ENCODE measurements at places on chromosomes 4 and X.

GRCh38 chr4:44984083-44984482 lies 257.7 kb upstream of the GNPDA2 start:
- DNase-seq: no peak

- no peak for DNase-seq
Measured at GRCh38 chrX:138026211-138026610, 460.3 kb downstream of the ZIC3 start.

- DNase-seq: no peak
Measured at GRCh38 chrX:45806410-45807121, 605.9 kb upstream of the DIPK2B start.

DNA sequence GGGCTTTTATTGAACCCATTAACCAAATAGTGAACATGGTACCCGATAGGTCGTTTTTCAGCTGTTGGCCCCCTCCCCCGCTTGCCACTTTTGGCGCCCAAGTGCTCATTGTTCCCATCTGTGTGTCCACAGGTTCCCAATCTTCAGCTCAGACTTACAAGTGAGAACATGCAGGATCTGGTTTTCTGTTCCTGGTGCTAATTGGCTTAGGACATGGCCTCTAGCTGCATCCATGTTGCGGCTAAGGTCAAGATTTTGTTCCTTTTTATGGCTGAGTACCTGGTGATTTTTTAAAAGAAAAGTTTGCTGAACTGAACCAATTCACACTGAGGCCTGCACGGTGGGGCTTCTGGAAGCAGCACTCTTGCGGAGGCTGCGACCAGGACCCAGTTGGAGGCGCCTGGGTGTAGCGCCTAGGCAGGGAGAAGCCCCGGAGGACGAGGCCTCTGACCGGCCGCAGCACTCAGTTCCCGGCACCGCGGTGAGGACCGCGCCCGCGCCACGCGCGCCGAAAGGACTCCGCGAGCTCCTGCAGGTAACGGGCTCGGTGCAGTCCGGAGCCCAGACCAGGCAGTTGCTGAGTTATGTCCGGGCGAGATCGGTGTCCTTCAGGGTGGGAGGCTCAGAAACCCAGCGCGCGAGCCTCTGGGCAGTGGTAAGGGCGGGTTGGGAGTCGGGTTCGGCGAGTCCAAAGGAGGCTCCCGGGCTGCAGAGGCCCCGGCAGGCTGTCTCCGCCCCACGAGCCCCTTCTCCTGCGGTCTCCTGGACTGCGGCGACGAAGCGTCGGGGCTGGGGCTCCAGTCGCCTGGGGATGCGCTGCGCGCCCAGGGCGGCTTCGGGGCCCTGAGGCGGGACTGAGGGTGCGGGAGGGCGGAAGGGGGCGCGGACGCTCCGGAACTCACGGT lies 15.8 kb upstream of the SLC25A4 start:
- DNase-seq: no peak

DNA sequence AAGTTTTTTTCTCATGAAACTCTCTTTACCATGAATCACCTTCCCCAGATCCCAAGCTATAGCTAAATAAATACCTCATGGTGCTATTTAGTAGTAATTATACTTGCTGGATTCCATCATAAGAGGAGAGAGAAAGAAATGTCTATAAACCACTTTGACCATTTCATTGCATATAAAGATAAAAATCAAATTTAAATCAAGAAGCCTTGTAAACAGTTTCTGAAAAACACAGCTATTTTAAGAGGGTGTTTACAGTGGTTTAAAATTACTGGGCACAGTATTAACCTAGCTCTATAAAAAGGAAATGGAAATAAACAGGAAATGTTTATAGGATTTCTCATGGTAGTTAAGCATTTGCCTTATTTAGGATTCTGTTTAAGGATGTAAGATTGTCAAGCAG lies 637.9 kb downstream of the ADGRL3 start:
- DNase-seq: no peak

DNA sequence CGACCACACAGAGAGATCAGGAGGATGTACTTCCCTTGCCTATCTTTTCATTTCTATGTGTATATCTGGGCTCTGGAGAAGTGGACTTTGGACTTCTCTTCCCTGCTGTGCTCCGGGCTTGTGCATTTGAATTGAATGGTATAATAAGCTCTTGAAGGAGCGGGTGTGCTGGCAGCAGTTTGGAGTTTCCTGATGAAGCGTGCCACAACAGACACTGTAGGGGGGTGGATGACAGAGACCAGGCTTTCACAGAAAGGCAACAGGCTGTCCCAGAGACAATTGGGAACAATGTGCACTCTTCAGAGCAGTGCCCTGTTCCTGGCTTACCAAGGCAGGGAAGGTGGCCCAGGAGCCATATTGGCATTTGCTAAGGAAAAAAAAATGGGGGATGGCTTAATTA lies 170.1 kb downstream of the FRMPD4 start:
- DNase-seq: no peak

GRCh38 chr4:113620032-113620431 lies 141.5 kb downstream of the CAMK2D start:
- no peak for DNase-seq

DNA sequence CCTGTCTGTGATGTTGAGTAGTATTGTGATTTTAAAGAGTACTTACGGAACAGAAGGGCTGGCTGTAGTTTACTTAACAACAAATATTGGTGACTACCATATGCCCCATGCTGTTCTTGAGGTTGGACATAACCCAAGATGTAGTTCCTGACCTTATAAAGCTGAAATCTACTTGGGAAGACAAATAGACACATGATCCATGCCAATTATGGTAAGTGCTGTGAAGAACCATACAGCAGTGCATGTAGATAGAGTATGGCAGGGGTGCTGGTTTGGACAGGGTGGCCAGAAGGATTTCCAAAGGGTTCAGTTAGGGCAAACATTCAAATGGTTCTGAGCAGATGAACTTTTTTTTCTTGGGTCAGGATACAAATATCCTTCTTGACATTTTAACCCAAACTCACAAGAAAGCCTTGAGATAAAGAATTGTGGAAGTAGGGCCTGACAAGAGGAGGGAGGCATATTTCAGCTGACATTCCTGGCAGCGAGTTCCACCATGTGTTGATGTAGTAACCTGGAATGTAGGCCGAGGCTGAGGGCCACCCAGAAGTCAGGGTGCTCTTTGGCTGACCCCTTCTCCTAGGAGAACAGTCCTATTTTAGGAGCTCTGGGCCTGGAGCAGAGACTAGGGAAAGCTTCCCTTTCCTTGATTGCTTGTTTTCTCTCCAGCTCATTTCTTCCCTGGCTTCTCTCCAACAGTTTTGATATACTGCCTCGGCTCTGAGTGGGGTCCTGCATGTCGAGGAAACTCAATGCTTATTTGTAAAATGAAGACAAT lies 74.2 kb downstream of the FREM3 start:
- peak; percentile 76 for DNase-seq

- no peak for DNase-seq
Measured at GRCh38 chrX:68990948-68991347, 162.1 kb downstream of the EFNB1 start.

DNA sequence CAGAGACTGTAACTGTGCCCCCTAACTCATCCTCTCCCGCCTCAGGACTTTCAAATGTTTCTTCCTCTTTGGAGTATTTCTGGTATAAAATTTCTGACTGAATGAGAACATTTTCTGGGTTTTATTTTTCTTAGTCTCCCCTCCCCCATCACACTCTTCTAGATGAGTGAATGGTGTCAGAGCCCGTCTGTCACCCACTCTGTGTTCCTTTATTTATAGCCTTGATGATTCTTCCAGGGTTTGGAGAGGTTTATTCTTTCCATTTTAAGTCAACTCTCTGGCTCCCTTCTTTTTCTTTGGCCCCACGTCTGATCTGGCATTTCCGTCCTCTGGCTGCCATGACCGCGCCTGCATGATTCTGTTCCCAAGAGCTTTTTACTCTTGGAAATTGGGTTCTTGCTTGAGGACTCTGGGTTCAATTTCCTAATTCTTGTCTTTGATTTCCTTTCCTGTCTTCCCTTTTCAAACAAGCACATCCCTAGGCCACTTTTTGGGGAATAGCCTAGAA lies 128.8 kb downstream of the NSUN7 start:
- DNase-seq: no peak

- no peak for DNase-seq
Measured at GRCh38 chr4:97900229-97900628, 243.0 kb downstream of the STPG2 start.

- DNase-seq: no peak
Measured at GRCh38 chr4:174388461-174389145, 104.9 kb downstream of the CEP44 start.

DNA sequence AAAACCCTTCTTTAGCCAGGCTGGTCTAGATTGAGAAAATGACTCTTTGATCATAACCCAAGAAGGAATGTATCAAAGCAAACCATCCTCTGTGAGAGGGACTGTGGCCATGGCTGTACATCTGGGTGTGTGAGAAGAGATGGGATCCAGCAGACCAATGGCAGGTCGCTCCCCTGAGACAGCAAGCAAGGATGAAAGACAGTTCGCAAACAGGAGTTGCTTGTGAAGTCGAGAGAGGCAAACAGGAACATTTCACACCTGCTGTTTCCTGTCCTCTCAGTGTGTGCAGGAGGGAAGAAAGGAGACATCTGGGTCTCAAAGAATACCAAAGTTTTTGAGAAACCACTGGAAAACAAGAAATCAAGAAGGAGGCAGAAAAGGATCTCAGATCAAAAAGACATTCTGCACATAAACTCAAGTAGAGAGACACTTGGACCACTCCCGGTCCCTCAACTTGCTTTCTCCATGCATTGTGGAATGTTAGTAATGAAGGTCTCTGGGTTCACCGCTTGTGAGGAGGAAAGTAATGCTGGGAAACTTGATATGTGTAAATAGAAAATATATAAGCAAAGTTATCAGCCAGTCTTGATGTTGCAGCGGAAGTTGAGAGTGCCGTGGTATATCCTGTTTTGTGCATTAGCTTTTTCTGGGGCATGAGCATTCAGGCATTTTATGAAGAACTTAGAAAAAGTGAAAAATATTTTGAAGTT lies 327.5 kb downstream of the BMPR1B start:
- DNase-seq: no peak

DNA sequence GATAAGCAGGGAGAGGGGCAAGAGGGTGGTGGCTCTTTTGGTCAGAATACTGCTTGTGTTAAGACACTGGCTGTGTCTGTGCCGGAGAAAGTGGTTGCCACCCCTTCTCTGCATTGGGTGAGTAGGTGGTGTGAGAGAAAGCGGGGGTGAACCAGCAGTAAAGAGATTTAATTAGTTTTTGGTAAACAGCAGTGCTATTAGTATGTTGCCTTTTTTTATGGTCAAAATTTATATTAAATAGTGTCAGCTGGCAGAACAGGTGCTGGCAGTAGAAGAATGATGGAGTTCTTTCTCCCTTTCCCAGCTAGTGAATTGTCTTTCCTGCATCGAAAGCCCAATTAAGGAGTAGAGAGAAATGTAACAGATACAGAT lies 181.6 kb downstream of the LARP7 start:
- no peak for DNase-seq

DNA sequence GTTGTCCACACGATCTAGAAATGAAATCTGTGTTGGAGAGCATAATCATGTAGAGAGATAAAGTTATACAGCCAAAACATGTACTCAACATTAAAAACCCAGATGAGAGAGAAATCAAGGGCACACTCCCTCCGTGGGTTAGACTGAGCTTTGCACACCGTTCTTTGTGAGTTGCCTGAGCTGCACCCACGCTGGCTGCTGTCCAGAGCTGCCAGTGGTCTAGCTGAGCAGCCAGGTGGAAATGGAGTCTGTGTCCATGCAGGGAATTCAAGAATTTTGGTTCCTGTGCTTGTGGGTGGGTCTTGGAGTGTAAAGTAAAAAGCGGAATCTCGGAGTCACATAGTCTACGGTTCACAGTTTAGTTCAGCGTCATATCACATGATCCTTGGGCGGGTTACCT lies 84.6 kb downstream of the GPR143 start:
- DNase-seq: no peak

- DNase-seq: no peak
Measured at GRCh38 chrX:30893206-30893605, 4.2 kb upstream of the TAB3 start.

DNA sequence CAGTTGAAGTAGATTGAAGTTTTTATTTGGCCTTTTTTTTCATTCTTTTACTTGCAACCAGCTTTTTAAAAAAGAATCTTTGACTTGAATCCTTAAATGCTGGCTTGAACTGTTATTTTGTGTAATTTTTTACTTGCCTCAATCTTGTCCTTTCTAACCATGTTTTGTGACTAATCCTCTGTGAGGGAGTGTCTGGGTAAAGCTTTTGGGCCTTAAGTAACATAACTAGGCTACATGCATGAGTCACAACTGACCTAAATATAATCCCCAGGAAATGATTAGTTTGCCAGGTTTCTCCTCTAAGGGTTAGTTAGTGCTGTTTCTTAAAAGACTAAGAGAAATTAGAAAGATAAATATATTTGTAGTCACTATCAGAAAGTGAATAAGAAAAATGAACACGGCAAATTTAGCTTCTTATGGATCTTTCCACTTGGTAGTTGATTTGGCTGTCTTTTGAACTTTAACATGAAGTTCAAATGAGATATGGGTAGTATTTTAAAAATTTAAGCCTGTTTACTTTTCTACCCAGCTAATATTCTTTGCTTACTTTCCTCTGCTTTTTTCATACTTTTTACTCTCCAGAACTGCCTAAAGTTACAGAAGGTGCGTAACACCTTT lies 13.0 kb downstream of the EXOC1 start:
- no peak for DNase-seq

- no peak for DNase-seq
Measured at GRCh38 chrX:2457289-2458133, 43.3 kb downstream of the DHRSX start.

DNA sequence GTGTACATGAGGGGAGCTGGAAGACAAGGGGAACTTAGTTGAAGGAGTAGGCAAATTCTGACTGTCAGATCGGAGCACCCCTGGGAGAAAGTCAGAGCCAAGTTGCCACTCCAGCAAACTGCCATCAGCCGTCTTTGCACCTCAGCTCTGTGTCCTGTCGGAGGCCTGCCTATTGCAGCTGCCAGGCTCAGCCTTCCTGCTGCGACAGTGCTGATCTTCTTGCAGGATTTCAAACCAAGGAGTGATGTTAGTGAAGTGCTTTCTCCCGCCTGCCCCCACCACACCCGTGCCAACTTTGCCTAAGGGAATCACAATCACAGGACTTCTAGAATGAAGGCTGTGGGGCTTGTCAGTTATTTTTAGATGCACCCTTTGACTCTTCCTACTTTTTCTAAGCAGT lies 185.3 kb downstream of the KIT start:
- no peak for DNase-seq

DNA sequence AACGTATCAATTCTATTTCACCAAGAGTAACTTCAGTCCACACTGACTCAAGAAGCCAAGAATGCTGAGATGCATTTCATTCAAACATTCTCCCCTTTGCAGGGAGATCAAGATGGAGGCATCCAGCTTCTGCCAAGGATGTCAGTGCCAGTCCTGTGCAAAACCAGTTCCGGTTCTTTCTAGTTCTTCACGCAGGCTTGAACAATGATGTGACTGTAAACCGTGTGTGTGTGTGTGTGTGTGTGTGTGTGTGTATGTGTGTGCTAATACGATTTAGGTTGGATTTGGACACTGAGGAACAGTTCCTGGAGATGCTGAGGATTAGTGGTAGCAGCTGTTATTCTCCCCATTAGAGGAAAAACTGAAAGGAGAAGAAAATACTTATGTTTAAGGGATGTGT lies at the start of gene REELD1:
Gene REELD1, plus strand, starts transcription at position 301 of the 400 bp plus-strand sequence. CDS start 2,415 bp downstream, outside the sequence.
- no peak for DNase-seq

- no peak for DNase-seq
Measured at GRCh38 chr4:186902361-186902760, 178.7 kb upstream of the FAT1 start.

All from right atrium auricular region (tissue), 2 donors.